ENCODE measurements at places on chromosomes 6 and 20. TPM values are rescaled to one million over a fixed set of nuclear protein-coding genes. Genes with fewer than 3 reads are reported as not detected.

WFDC10B gene
- polyA plus RNA-seq: not detected

RAMACL gene
- not detected for polyA plus RNA-seq

DNA sequence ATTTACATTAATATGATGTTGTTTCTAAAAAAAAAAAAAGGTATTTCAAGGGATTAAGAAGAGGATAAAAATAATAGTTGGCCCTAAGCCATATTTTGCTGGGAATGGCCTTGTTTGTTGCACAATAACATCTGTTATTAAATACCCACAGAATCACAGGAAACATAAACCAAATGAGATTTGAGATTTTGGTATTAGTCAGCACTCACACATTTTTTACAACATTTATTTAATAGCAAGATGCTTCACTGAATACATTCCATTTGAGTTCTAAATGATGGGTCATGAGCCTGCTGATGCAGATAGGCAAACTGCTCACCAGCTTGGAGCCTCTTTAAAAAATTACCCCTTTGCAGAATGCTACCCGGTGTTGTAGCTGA, 92.9 kb upstream of the ENPP5 start:
- DNase-seq: no peak

- peak; percentile 62 for DNase-seq
These were observed at the start of gene GNAS for GRCh38 chr20:58852543-58853271. TSS of gene GNAS (plus strand) at chr20:58852716.

GRCh38 chr6:100923481-100924165, 42.5 kb upstream of the ASCC3 start:
- no peak for DNase-seq

DNA sequence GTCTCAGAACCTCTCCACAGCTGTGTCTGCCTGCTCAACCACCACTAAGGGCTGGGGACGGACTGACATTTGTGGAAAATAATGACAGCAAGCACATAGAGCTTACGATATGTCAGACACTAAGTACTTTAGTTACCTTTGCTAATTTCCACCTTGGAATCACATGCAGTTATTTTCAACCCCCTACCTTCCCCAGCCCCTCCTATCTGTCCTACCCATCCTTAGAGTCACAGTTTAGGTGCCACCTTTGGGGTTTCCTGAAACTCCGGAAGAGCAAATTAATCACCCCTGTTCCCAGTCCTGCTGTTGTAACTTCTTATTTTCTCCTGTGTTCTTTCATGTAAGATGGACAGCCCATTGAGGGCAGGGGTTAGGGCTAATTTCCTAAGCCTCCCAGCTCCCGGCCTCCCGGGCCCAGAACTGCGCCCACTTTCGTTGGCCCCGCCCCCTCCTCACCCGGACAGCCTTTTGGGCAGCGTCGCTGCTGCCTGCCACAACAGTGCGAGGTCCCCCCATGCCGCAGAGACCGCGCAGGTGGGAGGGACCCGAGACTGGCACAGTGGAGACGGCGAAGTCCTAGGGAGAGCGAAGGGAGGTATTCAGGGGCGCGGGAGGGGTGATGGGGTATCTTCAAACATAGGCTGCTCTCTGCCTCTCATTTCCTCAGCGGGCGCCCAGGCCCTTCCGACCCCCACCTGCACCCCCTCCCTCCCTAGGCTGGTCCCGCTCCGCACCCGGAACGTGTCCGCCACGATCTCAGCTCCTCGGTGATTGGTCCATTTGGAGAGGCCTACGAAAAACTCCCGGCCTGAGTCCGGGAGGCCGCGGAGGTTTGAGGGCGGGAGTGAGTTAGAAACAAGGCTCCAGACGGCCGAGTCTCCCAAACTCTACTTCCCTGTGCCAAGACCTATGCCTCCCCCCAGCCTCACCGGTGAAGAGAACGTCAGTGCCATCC, 1.1 kb downstream of the DDAH2 start:
- no peak for DNase-seq

DNA sequence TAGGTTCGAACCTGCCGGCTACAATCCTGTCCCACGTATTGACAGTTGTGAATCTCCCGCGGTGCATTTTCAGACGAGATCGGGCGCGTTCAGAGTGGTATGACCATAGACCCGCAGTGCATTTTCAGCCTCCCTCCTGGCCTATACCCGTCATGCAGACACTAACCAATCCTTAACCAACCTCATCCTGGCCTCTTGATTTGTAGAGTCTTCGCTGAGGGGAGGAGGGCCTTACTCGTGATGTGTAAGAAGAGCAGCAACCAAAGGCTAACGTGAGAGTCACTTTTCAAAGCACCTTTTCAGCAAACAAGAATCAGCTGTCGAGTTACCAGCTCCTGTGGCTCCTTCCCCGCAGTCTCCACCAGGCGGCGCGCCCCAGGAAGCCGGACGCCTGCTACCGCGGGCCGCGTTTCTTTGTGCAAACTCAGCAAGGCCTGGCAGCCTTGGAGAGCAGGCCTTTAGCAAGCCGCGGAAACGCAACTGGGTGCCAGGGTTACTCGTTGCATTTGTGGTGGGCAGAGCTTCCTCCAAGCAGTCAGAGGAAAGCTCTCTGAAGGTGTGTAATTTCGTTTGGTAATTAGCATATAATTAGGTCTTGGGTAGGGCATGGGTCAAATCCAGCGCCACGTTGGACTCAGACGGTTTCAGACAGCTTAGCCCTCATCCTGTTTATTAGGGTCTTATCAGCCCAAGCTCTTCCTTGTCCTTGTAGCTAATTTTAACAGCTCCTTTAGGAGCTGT, 139.8 kb downstream of the OR2B2 start:
- peak; percentile 76 for DNase-seq

CGAS gene
- 2.2 TPM for polyA plus RNA-seq

GRCh38 chr20:34636648-34637047, 40.2 kb downstream of the PIGU start:
- no peak for DNase-seq

EPHA7 gene
- polyA plus RNA-seq: not detected

DNA sequence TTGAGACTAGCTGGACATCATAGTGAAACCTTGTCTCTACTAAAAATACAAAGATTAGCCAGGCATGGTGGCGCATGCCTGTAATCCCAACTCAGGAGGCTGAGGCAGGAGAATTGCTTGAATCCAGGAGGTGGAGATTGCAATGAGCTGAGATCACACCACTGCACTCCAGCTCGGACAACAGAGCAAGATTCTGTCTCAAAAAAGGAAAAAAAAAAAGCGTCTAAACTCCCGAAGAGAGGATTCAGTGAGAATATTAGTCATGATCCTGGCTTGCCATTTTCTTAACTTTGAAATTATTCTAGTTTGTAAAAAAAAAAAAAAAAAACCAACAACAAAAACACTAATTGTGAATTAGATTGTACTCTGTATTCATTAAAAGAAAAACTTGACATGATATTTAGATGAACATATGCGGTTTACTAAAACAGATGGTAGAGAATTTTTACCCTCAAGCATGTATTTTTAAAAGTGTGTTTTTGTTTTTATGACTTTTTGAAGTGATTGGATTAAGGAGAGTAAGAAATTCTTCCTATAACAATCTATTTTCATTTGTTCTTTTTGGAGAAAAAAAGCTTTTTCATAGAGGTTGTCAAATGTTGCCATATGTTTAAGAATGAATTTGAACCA, 80.7 kb downstream of the UST start:
- no peak for DNase-seq

HSPA12B gene
- polyA plus RNA-seq: 0.09 TPM

CCN6 gene
- polyA plus RNA-seq: not detected

OR2J3 gene
- polyA plus RNA-seq: not detected

IRF4 gene
- 8.2 TPM for polyA plus RNA-seq

DNA sequence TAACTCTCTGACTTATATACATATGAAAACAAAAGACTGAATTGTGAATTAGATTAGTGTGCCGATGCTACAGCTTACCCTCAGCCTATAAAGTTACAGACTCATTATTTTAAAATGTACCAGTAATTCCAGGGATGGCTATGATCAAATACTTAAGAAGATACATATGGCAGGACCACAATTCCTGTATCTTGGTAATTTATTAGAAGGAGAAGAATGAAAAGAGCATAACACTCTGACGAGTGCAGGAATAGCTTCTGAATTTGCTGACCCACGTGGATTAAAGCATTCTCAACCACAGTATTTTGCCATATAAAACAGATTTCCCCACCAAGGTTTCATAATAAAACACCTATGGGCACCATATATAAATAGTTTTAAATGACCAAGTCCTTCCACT, 368.5 kb upstream of the RUNX2 start:
- no peak for DNase-seq

DNA sequence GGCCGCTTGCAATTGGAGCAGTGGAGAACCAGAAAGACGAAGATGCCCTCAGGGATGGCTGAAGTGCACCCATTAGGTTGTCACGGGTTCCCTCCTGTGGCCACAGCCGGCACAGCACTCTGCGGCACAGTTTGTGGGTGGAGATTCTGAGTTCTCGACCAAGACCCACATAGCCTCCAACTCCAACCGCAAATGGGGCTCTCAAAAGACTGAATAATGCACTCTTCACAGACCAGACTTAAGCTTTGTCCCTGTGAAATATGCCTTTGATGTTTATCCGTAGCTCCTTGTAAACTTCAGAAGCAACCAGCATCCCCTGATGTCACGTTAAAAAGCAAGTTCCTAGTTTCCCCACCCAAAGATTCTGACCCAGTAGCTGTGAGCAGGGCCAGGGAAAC, 934 bp upstream of the CST9 start:
- DNase-seq: peak; percentile 23

GRCh38 chr20:1888796-1889463, 6.3 kb upstream of the SIRPA start:
- DNase-seq: no peak

RAB44 gene
- polyA plus RNA-seq: not detected

DNA sequence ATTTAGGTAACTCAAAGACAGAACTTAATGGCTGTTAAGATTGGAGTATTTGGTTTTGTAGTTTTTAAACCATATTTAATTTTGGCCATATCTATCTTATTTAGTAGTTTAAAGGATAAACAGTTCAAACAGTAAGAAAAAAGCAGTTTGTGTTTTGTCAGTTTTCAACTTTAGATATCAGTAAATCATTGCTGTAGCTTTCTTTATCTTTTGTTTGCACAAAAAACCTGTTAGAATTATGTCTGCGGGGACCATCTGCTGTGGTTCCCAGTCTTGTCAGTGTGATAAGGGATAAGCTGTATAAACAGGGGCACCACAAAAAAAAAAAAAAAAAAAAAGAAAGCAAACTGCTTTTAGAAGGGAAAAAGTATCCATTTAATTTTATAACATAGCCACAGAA, 40.9 kb downstream of the CDKAL1 start:
- no peak for DNase-seq

- no peak for DNase-seq
These were observed 91.7 kb upstream of the MAP3K4 start for GRCh38 chr6:160899671-160900430.

DNA sequence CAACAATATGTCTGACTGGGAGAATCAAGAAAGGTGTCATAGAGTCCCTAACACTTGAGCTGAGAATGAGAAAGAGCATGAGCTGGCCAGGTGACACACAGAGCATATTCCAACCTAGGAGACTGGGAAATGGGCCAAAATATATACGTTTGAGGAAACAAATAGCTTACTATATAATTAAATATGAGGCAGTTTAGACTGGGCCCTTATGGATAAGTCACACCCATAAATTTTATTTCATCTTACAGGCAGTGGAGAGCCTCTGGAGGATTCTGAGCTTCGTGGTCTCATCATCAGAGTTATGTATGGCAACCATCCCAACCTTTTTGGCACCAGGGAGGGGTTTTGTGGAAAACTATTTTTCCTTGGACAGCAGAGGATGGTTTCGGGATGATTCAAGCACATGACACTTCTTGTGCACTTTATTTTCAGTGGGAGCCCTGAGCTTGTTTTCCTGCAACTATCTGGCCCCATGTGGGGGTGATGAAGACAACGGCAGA, 12.9 kb upstream of the NQO2 start:
- DNase-seq: no peak

GRCh38 chr20:64092258-64093012, 8.2 kb upstream of the LKAAEAR1 start:
- no peak for DNase-seq

GRCh38 chr20:58839991-58840747, 10.5 kb downstream of the GNAS-AS1 start:
- no peak for DNase-seq

GNAS-AS1 gene
- polyA plus RNA-seq: not detected

- DNase-seq: no peak
These were observed 1.2 kb downstream of the DDR1 start for GRCh38 chr6:30885481-30885998.

AHCY gene
- 27.3 TPM for polyA plus RNA-seq

MROH8 gene
- polyA plus RNA-seq: 0.59 TPM

FAXC gene
- polyA plus RNA-seq: not detected

- no peak for DNase-seq
These were observed 229.7 kb upstream of the MARCKS start for GRCh38 chr6:113627480-113627879.

- no peak for DNase-seq
These were observed 129.6 kb upstream of the BEND3 start for GRCh38 chr6:107244742-107245480.

GRCh38 chr20:14481863-14482262, 144.5 kb upstream of the FLRT3 start:
- DNase-seq: no peak

DNA sequence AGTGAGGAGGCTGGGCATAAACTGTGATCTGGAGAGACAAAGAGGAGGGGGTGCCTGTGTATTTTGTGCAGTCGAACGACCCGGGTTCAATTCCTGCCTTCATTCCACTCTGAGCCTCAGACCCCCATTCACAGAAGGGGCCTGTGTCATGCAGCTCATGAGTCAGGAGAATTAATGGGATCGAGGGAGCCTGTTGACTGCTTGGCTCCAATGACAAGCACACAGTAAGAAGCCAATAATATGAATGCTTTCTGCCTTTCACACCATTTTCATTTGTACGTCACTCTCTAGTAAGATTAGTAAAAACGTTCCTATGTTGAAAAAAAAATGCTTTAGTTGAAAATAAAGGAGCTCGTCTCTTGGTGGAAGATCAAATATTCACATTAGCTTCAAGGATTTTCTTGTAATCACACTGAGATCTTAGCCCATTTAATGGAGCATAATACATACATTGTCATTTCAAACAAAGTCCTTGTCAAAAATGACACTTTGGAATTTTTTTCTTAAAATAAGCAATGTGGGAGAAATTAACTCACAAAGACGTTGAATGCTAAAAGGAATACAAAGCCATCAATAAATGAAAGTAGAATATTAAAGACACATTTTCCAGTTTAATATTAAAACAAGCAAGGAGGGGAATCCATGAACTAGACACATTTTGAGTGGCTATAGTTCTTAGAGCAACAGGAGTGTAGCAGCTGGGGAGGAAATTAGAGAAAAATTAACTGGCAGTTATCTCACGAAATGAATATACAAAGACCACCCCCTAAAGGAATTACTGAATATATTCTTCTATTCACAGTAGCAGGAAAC, 246.7 kb upstream of the AFDN start:
- DNase-seq: no peak

DNA sequence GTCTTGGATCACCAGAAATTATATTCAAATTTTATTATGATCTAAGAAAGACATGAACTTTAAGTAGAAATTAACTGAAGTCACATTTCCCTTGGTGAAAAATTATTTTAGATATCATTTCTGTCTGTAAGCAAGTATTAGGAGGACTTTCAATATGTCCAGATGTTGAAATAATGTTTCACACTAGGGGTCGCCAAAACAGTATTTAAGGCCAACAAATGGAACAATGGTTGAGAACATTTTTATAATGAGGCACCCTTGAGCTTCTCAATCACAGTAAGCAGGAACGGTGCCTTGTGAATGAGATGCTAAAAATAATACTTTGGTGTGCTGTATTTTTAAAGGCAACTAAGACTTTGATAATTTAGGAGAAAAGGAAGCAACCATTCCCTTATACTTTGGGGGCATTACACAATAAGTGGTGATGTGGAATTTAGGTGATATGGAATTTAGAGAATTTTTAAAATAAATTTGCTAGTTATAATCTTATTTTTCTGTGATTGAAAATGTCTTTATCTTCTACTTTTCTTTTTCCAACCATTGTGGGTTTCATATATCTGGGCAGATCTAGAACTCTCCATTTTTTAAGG, 9.6 kb upstream of the SF3B5 start:
- DNase-seq: no peak
